ENCODE measurements at places on chromosomes 3 and 15. TPM values are rescaled to one million over a fixed set of nuclear protein-coding genes. Genes with fewer than 3 reads are reported as not detected.

GRCh38 chr3:166455744-166456143, 618.5 kb upstream of the BCHE start:
- no peak for DNase-seq

GRCh38 chr15:70195171-70195570, 97.5 kb upstream of the TLE3 start:
- DNase-seq: no peak

DNA sequence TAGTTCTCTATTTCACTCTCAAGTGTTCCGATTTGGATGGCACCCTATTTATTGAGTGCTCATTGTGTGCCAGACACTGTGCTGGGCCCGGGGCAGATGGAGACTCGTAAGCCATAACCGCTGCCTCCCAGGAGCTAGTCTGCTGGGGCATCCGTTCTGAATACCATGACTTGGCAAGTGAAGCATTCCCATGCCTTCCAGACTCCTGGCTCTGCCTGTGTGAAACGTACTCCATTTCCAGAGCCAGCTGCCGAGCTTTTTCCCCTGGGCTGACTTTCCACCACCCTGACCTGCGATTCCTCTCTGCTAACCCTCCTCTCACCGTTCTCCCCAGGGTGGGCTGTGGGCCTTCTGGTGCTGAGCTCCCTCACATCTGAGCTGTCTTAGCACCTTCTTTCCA, 303.1 kb upstream of the CTDSPL start:
- no peak for DNase-seq

GRCh38 chr3:19046440-19046839, 101.9 kb upstream of the KCNH8 start:
- peak; percentile 10 for DNase-seq

GRCh38 chr15:65212097-65212496, 824 bp upstream of the CILP start:
- peak; percentile 52 for DNase-seq

The COPB2 gene
- 69.7 TPM for polyA plus RNA-seq

The TMEM212 gene
- not detected for polyA plus RNA-seq

The HTR3E gene
- polyA plus RNA-seq: not detected

Measured in SK-N-SH (cell line).